Inflammatory macrophage treated with lipopolysaccharide for 4 hours (primary cell): ENCODE measurements at places on chromosomes 3 and 15.

- DNase-seq: no peak
These were observed 262.3 kb downstream of the EPHA6 start for GRCh38 chr3:97076673-97077072.

- DNase-seq: no peak
These were observed 53.2 kb upstream of the HEG1 start for GRCh38 chr3:125108833-125109535.

- DNase-seq: no peak
These were observed 9.0 kb downstream of the CHRD start for GRCh38 chr3:184388936-184389230.

DNA sequence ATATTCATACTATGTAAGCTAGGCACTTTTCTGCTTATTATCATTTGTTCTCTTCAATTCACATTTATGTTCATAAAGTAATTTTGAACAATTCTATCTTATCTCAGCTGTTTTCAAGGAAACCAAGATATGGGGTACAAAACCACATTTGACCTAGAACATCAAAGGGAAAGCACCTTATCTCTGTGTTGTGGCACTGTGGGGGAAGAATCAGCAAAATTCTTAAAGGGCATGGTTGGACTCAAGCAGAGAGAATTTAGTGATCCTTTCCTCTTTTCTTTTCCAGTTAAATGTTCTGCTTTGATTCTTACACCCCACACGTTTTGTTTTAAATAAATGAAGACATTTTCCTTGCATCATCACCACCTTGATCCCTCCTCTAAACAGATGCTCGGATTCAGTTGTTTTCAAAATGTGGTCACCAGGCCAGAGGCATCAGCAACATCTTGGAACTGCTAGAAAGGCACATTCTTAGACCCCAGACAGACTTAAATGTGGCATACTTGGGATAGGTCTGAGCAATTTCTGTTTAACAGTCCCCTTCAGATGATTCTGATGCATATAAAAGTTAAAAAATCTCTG is 128.4 kb upstream of the TP63 start:
- no peak for DNase-seq

GRCh38 chr15:39075311-39075710 is 505.6 kb upstream of the THBS1 start:
- DNase-seq: no peak

DNA sequence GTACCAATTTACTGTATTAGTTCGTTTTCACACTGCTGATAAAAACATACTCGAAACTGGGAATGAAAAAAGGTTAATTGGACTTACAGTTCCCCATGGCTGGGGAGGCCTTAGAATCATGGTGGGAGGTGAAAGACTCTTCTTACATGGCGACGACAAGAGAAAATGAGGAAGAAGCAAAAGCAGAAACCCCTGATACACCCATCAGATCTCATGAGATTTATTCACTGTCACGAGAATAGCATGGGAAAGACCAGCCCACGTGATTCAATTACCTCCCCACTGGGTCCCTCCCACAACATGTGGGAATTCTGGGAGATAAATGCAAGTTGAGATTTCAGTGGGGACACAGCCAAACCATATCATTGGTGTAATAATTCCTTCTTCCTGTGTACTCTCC is 69.6 kb downstream of the C3orf20 start:
- DNase-seq: peak; percentile 36
